Osteoblast (primary cell): ENCODE measurements at places on chromosomes 1 and 21. TPM values are rescaled to one million over a fixed set of nuclear protein-coding genes. Genes with fewer than 3 reads are reported as not detected.

DNA sequence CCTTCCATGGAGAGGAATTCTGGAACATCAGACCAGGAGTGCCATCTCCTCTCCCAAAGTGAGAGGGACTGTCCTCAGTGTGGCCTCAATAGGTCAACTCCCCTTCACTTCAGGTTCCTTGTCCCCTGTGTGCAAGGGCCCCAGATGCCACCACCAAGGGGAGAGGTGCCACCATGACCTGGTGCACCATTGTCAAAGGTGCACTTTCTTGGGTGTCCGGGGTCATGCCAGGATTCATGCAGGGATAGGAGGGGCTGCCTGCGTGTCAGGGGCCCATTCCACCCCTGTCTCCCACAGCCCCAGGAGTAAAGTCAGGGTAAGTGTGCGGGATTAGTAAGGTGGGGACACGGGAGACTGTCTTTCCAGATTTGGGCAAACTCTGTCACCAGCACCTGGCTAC, 21.4 kb upstream of the EPHA2 start:
- no peaks in the 10 kb centered on the region for H3K36me3 ChIP-seq
- H3K27me3 ChIP-seq = no peaks in the 10 kb centered on the region
- no peak for DNase-seq
- peaks cover 73% of the 10 kb centered on the region for H3K4me1 ChIP-seq
- H3K27ac ChIP-seq = no peak overlapping the region

DNA sequence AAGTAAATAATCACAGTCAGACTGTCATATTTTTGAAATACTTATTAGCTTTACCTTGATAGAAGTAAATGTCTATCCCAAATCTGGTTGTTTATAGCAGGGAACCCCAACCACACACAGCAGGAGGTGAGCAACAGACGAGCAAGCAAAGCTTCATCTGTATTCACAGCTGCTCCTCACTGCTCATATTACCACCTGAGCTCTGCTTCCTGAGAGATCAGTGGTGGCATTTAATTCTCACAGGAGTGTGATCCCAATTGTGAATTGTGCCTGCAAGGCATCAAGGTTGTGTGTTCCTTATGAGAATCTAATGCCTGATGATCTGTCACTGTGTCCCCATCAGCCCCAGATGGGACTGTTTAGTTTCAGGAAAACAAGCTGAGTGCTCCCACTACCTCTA, 104.3 kb downstream of the GPATCH2 start:
- H3K27me3 ChIP-seq = no peaks in the 10 kb centered on the region
- DNase-seq = no peak
- H3K27ac ChIP-seq = no peak overlapping the region
- H3K36me3 ChIP-seq = no peaks in the 10 kb centered on the region
- peaks cover 26% of the 10 kb centered on the region for H3K4me1 ChIP-seq

DNA sequence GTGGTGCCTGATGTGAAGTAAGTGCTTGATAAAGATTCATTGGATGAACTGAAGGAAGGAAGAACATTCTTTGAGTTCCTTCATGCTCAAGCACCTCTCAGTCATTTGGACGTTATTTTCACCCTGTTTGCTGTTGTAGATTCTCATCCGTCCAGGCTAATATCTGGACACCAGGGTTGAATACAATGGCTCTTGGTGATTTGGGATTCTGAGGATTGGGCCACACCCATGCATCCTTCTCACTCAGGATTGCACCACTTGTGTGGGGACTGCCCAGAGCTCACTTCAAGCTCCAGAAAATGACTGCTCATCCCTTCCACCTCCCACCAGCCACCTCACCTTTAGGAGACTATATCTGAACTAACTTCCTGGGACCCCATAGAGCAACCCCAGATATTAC, 117.1 kb upstream of the IPO9 start:
- no peak overlapping the region for H3K4me3 ChIP-seq
- H3K4me1 ChIP-seq = peaks cover 88% of the 10 kb centered on the region
- no peaks in the 10 kb centered on the region for H3K27me3 ChIP-seq
- DNase-seq = no peak

DNA sequence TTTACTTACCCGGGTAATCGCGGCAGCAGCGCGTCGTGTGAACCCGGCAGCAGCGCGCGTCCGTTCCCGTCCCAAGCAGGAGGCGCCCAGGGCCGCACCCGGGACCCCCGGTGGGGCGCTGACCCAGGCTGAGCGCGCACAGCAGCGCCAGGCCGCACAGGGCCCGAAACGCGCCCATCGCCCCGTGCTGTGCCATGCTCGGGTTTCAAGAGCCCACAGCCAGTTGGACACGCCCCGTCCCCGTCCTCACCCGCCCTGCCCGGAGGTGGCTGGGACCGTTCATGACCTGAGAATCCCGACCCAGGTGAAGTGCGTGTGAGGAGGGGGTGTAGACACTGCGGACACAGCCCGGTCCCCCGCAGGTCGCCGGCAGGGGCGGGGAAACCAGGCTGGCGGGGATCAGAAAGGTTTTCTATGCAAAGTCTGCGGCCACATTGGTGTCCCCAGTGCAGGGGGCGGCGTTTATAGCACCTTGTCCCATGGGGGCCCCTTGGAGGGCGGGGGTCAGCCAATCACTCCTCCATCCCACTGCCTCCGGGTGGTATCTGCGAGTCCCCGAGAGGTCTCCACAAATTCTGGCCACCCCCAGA, at the start of gene TNFRSF18:
Gene TNFRSF18, minus strand, starts transcription at position 217 of the 590 bp plus-strand sequence. Its CDS starts 21 bp downstream, at position 196.
- peak within 1 kb of the TSS; percentile 22 for H3K4me3 ChIP-seq
- peaks cover 11% of the 10 kb centered on the region for H3K27me3 ChIP-seq
- H3K4me1 ChIP-seq = peaks cover 13% of the 10 kb centered on the region

DNA sequence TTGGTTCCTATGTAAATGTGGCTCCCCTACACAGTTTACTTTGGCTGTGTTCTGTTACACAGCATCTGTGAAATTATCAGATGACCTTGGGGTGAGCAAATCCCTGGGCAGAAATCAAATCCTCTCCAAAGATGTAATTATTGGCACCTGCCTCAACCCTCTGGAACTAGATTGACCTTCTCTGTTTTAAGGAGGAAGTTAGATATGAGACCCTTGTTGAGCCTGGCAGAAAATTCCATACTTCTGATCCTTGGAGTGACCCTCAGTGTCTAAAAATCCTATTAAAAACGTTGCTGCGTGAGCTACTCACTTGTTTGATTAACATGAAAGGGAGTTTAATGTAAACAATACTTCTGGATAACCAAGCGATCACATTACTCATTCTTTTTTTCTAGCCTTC, 122.0 kb downstream of the CLIC6 start:
- DNase-seq = no peak
- H3K27me3 ChIP-seq = no peaks in the 10 kb centered on the region
- no peak overlapping the region for H3K4me3 ChIP-seq
- H3K36me3 ChIP-seq = peaks cover 63% of the 10 kb centered on the region

GRCh38 chr21:46559291-46559983, 45.4 kb downstream of the S100B start:
- peak; percentile 64 for DNase-seq
- H3K36me3 ChIP-seq = peaks cover 67% of the 10 kb centered on the region
- no peak overlapping the region for H3K4me3 ChIP-seq
- no peaks in the 10 kb centered on the region for H3K4me1 ChIP-seq
- H3K27me3 ChIP-seq = no peaks in the 10 kb centered on the region
- no peak overlapping the region for H3K27ac ChIP-seq

Gene C1orf50
- 4.7 and 5.9 TPM in 2 replicates for total RNA-seq

Gene TRIM17
- total RNA-seq = under 0.01 TPM in 1 of 2 replicates, not detected in the other

DNA sequence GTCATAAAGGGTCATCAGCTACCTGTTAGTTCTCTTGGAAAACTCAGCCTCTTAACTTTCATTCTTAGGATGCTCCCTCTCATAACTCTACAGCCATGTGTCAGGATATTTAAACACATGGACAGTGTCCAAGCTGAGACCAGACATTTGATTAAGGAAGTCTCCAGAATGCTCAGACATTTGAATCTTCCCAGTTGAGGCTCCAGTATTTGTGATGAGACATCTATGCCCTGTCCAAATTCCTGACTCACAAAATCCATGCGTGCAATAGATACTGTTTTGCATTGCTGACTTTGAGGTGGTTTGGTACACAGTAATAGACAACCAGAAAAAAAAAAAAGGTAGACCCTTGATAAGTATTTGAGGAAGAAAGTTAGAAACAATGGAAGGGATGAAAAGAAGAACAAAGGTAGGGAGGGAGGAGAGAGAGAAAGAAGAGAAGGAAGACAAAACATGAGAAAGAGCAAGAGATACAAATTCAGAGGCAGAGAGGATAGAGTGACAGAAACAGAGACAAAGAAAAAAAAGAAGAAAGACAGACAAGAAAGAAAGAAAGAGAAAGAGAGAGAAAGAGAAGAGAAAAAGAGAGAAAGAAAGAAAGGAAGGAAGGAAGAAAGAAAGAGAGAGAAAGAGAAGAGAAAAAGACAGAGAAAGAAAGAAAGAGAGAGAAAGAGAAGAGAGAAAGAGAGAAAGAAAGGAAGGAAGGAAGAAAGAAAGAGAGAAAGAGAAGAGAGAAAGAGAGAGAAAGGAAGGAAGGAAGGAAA, 275.5 kb upstream of the PRMT6 start:
- H3K27me3 ChIP-seq = no peaks in the 10 kb centered on the region
- no peaks in the 10 kb centered on the region for H3K36me3 ChIP-seq
- no peaks in the 10 kb centered on the region for H3K4me1 ChIP-seq
- no peak for DNase-seq

DNA sequence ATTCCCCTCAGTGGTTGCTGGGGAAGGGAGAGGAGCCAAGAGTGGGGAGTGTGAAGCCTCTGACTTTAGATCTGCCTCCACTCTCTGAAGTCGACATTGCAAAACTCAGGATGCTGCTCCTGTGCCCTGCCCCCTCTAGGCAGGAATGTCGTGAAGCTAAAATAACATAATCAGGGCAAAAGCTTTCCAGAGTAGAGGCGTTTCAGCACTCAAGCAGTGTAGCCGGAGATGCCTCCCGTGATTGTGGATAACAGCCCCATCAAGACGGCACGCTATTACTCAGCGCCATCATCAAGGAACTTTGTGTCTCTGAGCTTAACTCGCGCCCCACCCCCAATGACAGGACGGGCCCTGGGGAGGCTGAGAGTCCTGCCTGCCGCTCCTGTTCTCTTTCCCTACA, 60.0 kb downstream of the FBXO2 start:
- no peak overlapping the region for H3K4me3 ChIP-seq
- no peaks in the 10 kb centered on the region for H3K36me3 ChIP-seq
- H3K27ac ChIP-seq = no peak overlapping the region
- peaks cover 3% of the 10 kb centered on the region for H3K27me3 ChIP-seq
- H3K4me1 ChIP-seq = no peaks in the 10 kb centered on the region

- H3K4me3 ChIP-seq = no peak overlapping the region
- no peaks in the 10 kb centered on the region for H3K27me3 ChIP-seq
- H3K4me1 ChIP-seq = no peaks in the 10 kb centered on the region
- no peak for DNase-seq
- no peak overlapping the region for H3K27ac ChIP-seq
- no peaks in the 10 kb centered on the region for H3K36me3 ChIP-seq
Observed at GRCh38 chr1:214719207-214719606, 116.2 kb downstream of the CENPF start.

GRCh38 chr1:11285883-11286734, 13.1 kb downstream of the UBIAD1 start:
- H3K36me3 ChIP-seq = peaks cover 6% of the 10 kb centered on the region
- peak; percentile 67 for DNase-seq
- no peaks in the 10 kb centered on the region for H3K27me3 ChIP-seq
- peaks cover 27% of the 10 kb centered on the region for H3K4me1 ChIP-seq
- no peak overlapping the region for H3K4me3 ChIP-seq

DNA sequence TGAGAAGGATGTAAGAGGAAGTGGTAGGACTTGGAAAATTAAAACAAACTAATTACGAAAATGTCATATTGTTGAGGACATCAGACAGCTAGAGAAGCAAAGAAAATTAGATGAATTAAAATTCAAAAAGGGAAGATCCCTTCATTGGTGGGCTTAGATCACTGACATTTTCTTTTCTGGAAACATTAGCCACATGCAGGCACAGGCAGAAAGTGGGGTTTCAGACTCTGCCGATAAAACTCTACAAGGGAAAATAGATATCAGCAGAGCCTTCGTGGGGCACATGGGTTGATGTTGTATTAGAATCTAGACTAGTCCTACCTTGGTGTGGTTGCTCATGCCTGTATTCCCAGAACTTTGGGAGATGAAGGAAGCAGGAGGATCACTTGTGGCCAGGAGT, 12.4 kb upstream of the RGS1 start:
- no peak overlapping the region for H3K4me3 ChIP-seq
- H3K36me3 ChIP-seq = no peaks in the 10 kb centered on the region
- no peaks in the 10 kb centered on the region for H3K27me3 ChIP-seq

Gene HRNR
- not detected in 2 replicates for total RNA-seq

Gene ADGRB2
- total RNA-seq = 5.8 and 7.4 TPM in 2 replicates

DNA sequence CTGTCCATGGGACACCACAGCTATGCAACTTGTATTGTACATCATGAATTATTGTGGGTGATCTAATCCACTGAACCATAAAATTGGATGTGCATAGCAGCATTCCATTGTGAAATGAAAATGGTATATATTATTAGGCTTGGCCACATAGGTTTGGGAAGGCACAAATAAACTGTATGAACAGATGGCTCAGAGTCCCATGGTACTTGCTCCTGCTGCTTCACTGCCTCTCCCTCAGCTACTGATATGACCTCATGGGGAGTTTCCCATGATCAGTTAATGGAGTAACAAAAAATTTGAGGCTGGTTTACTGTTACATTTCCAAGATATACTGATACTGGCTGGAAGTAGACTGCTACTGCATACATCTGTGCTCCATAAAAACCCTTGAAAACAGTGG, 152.7 kb upstream of the NEGR1 start:
- H3K4me1 ChIP-seq = peaks cover 23% of the 10 kb centered on the region
- H3K27ac ChIP-seq = no peak overlapping the region
- DNase-seq = no peak

DNA sequence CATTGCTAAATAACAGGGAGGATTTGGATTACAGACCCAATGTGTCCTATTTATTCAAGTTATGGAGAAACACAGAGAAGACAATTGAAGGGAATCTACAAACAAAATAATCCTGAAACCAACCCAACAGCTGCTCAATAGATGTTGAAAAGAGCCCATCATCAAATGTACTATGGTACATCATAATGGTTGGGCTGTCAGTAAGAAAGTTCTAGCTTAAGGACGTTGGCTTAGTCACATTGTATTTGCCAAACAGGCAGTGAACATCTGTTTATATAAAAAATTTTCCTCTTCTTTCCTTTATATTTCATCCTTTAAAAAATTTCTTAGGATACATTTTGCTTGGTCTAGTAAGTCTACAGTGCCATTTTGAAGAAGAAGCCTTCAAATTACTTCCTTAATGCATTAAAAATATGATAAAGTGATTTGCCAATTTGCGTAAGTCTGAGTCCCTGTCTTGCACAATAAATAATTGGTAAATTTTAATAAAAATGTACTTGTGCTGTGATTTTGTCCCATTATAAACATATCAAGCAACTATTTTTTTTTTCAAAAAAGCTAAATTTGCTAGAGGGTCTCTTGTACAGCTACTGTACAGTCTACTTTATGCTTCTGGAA, 14.4 kb downstream of the MAP3K7CL start:
- no peaks in the 10 kb centered on the region for H3K27me3 ChIP-seq
- peaks cover 17% of the 10 kb centered on the region for H3K36me3 ChIP-seq
- H3K27ac ChIP-seq = peak overlapping the region; percentile 86
- H3K4me1 ChIP-seq = peaks cover 53% of the 10 kb centered on the region

- no peaks in the 10 kb centered on the region for H3K36me3 ChIP-seq
- DNase-seq = peak; percentile 4
- H3K27me3 ChIP-seq = no peaks in the 10 kb centered on the region
- no peak overlapping the region for H3K27ac ChIP-seq
Observed at GRCh38 chr1:6803357-6803756, 18.1 kb downstream of the CAMTA1 start.

- no peaks in the 10 kb centered on the region for H3K27me3 ChIP-seq
- DNase-seq = peak; percentile 82
- peaks cover 42% of the 10 kb centered on the region for H3K4me1 ChIP-seq
- peaks cover 2% of the 10 kb centered on the region for H3K36me3 ChIP-seq
- no peak overlapping the region for H3K4me3 ChIP-seq
Observed at GRCh38 chr1:32068957-32069588, 3.7 kb upstream of the TMEM39B start.
